ENCODE measurements at places on chromosomes 12 and 14.

DNA sequence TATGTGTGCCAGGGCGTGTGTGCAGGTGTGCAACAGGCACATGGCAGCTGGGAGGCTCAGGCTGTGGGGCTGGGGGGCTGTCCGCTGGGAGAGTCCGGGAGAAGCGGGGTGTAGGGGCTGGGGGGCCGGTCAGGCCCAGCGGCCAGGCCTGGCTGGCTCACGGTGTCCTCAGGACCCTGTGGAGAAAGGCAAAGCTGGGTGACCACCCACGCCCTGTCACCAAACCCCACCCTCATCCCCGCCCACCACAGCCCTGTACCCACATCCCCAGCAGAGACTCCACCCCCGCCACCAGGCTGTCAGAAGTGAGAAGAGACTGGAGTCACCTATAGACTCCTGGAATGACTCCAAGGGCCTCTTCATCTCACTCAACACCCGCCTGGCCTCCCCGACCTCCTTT, 85.3 kb downstream of the SCARB1 start:
- no peak for DNase-seq

DNA sequence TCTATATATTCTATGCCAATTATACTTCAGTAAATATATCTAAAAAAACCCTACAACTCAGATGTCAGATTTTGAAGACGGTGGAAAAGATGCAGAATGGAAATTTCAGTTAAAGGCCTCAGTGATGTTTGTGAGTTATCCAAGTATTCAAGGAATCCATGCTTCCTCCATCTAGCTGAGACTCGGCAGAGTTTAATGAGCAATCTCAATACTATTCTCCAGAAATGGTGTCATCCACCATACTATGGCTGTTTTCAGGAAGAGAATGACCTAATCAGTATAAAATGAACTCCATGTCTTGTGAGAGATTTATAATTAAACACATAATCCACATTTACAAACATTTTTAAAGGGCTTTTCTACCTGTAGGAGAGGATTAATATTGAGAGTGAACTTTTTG, 66.0 kb downstream of the KLHL28 start:
- DNase-seq, result no peak

DNA sequence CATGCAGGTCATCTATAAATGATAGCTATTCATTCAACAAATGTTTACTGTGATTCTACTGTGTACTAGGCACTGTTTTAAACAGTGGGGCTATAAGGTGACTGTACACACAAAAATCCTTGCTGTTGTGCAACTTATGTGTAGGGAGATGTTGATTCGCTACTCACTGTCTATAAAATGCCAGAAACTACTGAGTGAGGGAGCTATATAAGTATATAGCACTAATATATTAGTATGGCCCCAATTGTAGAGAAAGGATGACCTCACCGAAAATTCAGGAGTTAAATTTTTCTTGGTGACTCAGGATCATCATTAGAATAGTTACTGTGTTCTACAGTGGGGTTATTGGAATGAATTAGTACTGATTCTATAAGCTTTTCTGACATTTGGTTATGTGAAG, 117.4 kb downstream of the TGFB3 start:
- no peak for DNase-seq

GRCh38 chr12:53115891-53116648, 12.8 kb downstream of the SOAT2 start:
- DNase-seq, result no peak

DNA sequence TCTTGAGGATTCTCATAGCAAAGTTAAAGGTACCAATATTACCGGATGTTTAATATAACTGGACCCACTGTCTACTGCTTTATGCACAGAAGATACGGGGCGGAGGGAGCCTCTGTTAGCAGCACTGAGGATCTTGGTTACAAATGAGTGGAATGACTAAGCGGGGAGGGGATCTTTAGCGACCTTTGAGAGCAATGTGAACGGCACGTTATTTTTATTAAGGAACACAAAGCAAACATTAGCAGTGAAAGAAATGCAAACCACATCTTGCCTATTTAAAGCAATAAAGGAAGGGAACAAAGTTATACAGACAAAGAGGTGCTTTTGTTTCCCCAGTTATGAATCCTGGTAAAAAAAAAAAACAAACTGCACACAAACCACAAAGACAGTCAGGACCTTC, 27.1 kb upstream of the PRMT8 start:
- no peak for DNase-seq

DNA sequence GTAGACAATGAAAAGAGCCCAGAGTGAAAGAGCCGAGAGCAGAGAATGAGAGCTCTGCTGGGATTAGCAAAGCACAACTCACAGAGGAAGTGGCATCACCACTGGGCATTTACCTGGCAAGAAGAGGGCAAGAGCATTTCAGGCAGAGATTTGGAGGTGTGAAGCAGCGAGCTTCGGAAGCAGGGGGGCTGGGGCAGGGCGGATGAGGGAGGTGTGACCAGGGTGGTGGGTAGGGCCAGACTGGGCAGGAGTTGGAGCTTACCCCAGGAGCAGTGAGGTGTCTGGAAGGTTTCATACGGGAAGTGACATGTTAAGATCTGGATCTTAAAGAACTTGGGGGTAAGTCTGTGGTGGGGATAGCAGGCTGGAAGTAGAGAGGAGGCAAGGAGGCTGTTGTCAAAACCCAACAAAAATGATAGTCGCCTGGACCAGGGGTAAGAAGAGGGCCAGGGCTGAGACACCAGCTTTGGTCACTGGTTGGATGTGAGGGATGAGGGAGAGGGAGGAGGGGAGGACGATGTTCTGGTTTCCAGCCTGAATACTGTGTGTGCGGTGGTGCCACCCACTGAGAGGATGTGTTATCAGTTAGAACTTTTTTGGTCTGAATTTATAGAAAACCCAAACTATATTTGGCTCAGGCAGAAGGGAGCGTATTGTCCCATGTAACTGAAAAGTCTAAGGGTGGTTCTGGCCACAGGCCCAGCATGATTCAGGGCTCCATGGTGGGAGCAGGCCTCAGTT, 5.2 kb downstream of the SMIM41 start:
- no peak for DNase-seq

- DNase-seq, result no peak
These were observed 78.0 kb downstream of the DERA start for GRCh38 chr12:15988983-15989755.

- no peak for DNase-seq
These were observed 8.8 kb downstream of the VRK1 start for GRCh38 chr14:96805956-96806355.

DNA sequence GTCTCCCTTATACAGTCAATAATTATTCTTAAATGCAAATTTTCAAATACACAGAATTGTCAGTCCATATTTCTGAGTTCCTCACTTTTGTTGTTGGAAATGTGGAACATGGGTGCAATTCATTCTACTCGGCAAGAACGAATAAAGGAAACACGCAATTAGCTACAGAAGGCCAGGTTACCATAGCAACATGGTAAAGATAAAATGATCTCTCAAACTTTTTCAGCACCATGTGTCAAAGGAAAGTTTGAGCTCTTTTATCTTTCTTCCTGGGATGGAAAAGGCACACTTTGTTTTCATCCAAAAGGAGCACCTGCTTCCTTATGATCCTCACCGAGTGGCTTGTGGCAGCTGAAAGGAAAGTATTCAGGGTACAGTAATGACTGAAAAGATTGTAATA, 595.0 kb downstream of the RPS29 start:
- no peak for DNase-seq

- DNase-seq, result no peak
These were observed 52.1 kb downstream of the TBC1D30 start for GRCh38 chr12:64876388-64877071.

GRCh38 chr14:90397425-90398314, 841 bp downstream of the CALM1 start:
- peak; percentile 31 for DNase-seq

DNA sequence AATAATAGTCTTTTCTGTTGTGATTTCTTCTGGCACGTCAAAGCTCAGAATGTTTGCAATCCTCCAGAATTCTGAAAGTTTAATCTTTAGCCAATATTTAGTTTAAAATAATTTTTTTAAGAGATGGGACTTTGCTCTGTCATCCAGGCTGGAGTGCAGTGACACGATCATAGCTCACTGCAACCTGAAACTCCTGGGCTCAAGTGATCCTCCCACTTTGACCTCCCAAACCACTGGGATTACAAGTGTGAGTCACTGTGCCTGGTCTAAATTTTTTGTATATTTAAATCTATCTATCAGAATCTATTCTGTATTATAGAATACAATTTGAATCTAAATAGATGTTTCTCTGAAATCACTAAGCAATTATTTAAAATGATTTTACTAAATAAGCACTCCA, 572.7 kb downstream of the VRK1 start:
- DNase-seq, result no peak

DNA sequence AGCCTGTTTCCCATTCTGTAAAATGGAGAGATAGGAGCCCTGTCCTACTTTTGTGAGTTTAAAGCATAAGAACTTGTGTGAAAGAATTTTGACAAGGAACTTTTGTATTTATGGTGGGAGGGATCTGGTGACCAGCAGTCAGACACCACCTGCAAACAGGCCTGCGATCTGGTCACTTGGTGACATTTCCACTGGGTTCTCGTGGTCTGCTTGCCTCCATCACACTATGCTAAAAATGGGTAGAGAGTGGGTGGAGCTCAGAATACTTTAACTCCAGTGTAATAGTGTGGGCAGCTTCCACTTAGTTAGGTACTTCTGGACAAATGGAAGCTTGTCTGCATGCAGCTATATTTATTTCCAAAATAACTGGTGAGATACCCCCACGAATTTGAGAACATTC, 26.5 kb upstream of the PLXNC1 start:
- no peak for DNase-seq

- no peak for DNase-seq
These were observed 88.8 kb upstream of the DIO3 start for GRCh38 chr14:101472518-101472849.

GRCh38 chr14:41824441-41824840, 217.8 kb downstream of the LRFN5 start:
- DNase-seq, result no peak

- DNase-seq, result peak; percentile 37
These were observed 10.2 kb downstream of the PPFIBP1 start for GRCh38 chr12:27534060-27534764.

- DNase-seq, result no peak
These were observed 17.8 kb downstream of the SLC38A2 start for GRCh38 chr12:46354802-46355199.

- DNase-seq, result no peak
These were observed 3.6 kb downstream of the DDIT3 start for GRCh38 chr12:57516617-57517153.

DNA sequence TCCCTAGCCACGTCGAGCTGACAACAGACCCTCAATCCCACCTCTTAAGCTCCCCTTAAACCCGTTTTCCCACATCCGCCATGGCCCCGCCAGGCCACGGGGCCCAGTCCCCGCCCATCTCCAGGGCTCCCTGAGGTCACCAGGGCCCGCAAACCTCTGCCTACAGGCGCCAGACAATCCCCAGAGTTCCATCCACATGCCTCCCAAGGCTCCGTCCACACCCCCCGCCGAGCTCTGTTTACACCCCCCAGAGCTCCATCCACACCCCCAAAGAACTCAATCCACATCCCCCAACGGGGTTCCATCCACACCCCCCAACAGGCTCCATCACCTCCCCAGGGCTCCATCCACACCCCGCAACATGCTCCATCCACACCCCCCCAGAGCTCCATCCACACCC, 9.2 kb downstream of the JAG2 start:
- no peak for DNase-seq

- DNase-seq, result peak; percentile 59
These were observed 59.0 kb upstream of the SCN8A start for GRCh38 chr12:51531978-51532497.

DNA sequence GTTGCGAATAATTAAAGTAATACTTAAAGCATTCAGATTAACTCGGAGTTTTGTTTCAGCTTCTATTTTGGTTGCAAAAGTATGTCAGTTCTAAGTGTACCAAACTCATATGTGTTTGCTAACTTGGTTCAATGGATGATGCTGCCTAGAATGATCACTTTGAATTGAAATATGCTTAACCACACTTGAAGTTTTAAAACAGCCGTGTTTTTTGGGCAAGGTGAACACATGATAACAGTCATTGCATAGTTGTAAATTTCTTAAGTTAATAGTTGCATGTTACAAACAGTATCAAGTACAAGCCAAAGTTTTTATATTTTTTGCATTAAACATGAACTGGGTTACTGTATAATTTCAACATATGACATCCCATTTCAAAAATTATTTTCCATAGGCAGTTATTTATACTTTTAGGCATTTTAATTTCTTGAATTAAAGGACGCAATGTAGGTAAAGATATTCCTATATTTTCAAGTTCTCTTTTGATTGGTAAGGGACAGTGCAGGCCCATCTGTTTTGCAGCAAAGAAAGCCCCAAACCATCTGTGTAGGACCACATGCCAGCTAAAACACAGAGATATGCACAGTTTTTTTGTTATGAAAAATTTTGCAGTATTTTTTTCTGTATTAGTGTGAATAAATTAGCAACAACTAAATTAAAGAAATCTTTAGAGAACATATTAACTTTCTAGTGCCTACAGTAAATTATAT, 575.5 kb downstream of the PRKD1 start:
- DNase-seq, result no peak

DNA sequence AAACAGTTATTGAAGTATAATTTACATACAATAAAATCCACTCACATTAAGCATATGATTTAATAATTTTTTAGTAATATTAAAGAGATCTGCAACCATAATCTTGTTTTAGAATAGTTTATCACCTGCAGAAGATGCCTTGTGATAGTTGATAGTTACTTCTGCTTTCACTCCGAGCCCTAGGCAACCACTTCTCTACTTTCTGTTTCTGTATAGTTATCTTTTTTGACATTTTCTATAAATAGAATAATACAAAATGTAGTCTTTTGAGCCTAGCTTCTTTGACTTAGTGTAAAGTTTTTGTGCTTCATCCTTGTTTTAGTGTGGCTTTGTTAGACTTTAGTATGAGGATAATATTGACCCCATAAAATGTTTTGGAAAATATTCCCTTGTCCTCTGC, 111.0 kb downstream of the MNAT1 start:
- DNase-seq, result peak; percentile 18

GRCh38 chr12:25855716-25856115, 102.8 kb upstream of the RASSF8 start:
- no peak for DNase-seq

DNA sequence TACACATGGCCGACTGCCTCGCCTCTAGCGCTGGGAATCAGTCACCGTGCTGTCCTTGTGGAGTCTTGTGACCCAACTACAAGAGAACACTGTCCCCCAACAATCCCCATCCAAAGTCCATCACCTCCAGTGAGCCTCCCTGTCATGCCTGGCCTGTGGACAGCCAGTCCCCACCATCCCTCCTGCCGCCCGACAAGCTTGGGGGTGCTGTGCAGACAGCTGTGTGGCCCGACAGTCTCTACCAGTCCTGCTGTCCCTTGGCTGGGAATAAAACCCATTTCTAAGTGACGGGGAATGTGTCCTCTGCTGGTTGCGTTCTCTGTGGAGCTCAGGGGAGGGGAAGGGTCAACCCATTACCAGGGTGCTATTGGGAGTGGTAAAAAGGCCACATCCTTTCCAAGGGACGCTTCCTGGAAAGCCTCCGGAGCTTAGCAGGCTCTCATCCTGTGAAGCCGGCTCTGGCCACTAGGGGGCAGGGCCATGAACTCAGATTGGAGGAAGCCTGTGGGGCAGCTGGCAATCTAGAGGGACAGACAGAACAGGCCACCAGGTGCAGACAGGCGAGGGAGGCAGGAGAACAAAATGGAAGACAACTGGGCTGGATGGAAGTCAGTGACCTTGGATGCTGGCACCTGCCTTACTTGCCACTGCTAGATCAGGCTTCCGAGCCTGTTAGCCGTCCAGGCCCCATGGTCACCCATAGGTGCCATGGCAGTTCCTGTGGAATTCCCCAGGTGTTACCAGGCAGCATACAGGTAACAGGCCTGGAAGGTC, 12.0 kb upstream of the BLTP3B start:
- DNase-seq, result peak; percentile 64
